ENCODE measurements at places on chromosomes 5 and 9.
A peak's percentile ranks its signal among the peaks of the same experiment; 100 is the strongest.

- DNase-seq: no peak
- H3K27me3 ChIP-seq: no peaks in the 10 kb centered on the region
- no peak overlapping the region for H3K27ac ChIP-seq
- no peaks in the 10 kb centered on the region for H3K36me3 ChIP-seq
- no peak overlapping the region for H3K4me3 ChIP-seq
- no peaks in the 10 kb centered on the region for H3K4me1 ChIP-seq
Observed at GRCh38 chr5:105088102-105088501, 1525.5 kb upstream of the NUDT12 start.

- no peak for DNase-seq
- H3K27ac ChIP-seq: no peak overlapping the region
- no peaks in the 10 kb centered on the region for H3K27me3 ChIP-seq
- H3K4me1 ChIP-seq: no peaks in the 10 kb centered on the region
- no peaks in the 10 kb centered on the region for H3K36me3 ChIP-seq
- H3K4me3 ChIP-seq: no peak overlapping the region
Observed at GRCh38 chr5:107213025-107213424, 457.7 kb downstream of the EFNA5 start.

GRCh38 chr5:98314292-98314691, 459.2 kb upstream of the RGMB start:
- H3K4me3 ChIP-seq: no peak overlapping the region
- H3K36me3 ChIP-seq: no peaks in the 10 kb centered on the region

- H3K4me3 ChIP-seq: no peak overlapping the region
- H3K4me1 ChIP-seq: no peaks in the 10 kb centered on the region
- no peak overlapping the region for H3K27ac ChIP-seq
- no peaks in the 10 kb centered on the region for H3K27me3 ChIP-seq
- no peaks in the 10 kb centered on the region for H3K36me3 ChIP-seq
- DNase-seq: no peak
Observed at GRCh38 chr5:155768332-155768731, 558.6 kb upstream of the SGCD start.

DNA sequence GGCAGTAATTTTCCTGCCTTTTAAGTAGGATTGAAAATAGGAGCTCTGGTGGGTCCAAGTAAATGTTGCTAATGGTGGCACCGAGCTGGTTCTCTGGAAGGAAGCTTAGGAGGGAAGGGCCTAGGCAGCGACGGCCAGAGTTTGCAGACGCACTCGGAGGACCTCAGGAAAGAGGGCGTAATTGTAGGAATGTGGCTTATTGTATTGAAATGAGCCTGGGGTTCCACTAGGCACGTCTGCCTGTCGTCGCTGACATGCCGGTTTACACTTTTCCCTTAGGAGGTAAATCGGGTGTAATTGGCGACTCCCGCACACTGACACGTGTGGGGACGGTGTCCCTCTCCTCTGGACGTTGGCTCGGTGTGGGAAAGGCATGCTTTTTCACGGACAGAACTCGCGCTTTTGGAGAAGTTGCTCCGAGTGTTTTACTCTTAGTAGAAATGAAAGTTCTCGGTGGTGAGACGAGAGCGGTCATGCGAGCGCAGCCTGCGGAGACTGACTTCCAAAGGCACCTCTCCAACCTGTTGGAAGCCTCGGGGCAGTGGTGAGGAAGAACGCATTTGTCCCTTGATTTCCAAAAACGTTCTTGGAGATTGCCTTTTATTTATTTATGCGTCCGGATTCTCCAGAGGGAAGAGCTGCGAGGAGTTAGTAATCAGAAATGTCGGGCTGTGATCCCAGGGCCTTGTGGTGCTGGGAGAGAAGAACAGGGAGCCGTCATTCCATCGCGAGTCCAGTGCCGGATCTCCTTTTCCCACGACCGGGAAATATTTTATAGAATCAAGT, 1.3 kb downstream of the NR4A3 start:
- DNase-seq: no peak
- peaks cover 52% of the 10 kb centered on the region for H3K27me3 ChIP-seq
- H3K27ac ChIP-seq: no peak overlapping the region
- H3K4me3 ChIP-seq: peak overlapping the region; percentile 55
- peaks cover 17% of the 10 kb centered on the region for H3K4me1 ChIP-seq
- no peaks in the 10 kb centered on the region for H3K36me3 ChIP-seq

- DNase-seq: no peak
- H3K4me1 ChIP-seq: peaks cover 3% of the 10 kb centered on the region
- no peak overlapping the region for H3K27ac ChIP-seq
- no peaks in the 10 kb centered on the region for H3K36me3 ChIP-seq
Observed at GRCh38 chr9:23088932-23089364, 642.3 kb downstream of the DMRTA1 start.

- no peak overlapping the region for H3K4me3 ChIP-seq
- H3K36me3 ChIP-seq: no peaks in the 10 kb centered on the region
- no peak for DNase-seq
- no peaks in the 10 kb centered on the region for H3K4me1 ChIP-seq
- H3K27ac ChIP-seq: no peak overlapping the region
- no peaks in the 10 kb centered on the region for H3K27me3 ChIP-seq
Observed at GRCh38 chr9:3578786-3579185, 53.0 kb upstream of the RFX3 start.

DNA sequence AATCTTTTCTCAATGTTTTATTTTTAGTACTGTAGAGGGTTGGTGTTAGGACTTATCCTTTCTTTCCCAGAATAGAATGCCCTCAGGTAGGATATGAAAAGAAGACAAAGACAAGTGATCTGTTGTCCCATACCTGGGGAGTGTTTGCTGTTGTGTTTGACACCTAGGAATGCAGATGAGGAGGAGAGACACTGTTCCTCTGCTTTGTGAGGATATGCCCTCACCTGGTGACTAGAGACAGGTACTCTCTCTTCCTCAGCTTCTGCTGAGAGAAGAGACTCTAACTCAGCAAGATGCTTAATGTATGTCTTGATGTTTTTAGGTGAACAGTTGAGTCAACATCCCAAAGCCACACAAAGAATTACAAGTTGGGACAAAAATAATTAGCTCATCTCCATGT, 468.4 kb downstream of the PRR16 start:
- no peaks in the 10 kb centered on the region for H3K4me1 ChIP-seq
- H3K27me3 ChIP-seq: no peaks in the 10 kb centered on the region

DNA sequence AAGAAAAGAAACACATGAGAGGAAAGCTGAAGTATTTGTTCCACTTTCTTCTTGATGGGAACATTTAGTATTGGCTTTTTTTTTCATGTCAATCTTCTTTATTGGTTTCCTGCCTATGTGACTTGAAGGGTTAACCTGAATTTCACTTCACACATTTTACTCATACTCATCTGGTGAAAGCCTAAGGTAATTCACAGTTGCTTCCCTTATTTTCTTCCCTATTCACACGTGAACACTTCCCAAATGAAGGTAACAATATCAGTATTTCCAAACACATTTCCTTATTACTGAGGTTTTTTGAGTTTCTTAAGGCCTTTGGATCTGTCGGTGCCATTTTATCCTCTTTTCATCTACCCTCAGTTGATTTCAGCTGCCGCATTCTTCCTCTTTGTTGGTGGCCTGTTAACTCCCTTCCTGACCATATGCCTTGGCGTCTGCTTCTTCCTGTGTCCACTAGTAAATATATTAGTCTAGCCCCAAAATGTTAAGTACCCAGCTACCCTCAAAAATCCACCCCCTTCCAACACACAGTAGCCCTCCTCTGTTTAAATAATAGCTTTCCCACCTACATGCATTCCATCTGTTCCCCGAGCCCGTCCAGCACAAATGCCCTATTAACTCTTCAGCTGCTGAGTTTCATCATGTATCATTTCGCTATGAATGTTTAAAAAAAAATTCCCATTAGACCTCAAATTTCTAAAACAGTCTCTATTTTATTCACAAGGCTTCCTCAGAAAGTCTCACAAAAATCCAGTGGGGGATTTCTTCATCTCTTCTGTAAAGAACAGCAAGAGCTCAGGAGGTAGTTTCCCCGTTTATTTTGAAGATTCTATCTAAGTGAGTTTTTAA, 97.3 kb downstream of the USP20 start:
- no peaks in the 10 kb centered on the region for H3K27me3 ChIP-seq
- H3K4me3 ChIP-seq: no peak overlapping the region
- H3K27ac ChIP-seq: no peak overlapping the region
- DNase-seq: peak; percentile 25
- no peaks in the 10 kb centered on the region for H3K36me3 ChIP-seq

- no peak overlapping the region for H3K27ac ChIP-seq
- DNase-seq: no peak
- H3K36me3 ChIP-seq: no peaks in the 10 kb centered on the region
- no peaks in the 10 kb centered on the region for H3K27me3 ChIP-seq
- H3K4me1 ChIP-seq: no peaks in the 10 kb centered on the region
Observed at GRCh38 chr5:18712936-18713485, 1078.8 kb downstream of the TAF11L14 start.

DNA sequence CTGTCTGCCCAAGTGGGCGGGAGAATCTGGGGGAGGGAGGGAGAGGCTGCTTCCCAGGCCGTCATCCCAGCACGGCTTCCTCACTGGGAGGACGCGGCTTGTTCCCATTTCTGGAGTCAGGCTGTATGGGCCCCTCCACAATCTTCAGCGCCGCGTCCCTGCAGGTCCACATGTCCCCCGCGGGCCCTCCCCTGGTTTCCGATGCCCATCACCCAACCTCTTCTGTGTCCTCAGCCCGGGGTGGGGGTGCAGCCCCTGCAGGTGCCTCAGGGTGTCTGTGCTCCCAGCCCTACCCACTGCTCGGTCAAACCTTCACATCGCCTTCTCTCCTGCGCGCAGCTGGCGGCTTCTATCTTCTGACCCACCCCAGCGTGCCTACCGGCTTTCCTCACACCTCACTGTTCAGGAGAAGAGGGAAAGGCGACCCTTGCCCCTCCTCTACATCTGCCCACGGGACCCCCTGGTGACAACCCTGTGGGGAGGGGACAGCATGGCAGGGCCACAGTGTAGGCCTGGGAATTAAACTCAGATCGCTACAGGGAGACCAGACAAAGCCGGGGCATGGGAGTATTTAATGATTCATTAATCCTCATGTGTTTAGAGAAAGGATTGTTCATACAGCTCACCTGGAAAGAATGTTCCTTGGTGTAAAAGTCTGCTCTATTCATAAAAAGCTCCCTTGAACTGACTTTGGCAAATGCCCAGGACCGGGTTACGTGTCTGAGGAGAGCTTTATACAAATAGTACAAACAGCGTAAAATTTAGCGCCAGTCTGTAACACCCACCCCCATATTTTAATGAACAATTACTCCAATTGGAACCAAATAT, 145.1 kb downstream of the IRX1 start:
- H3K27me3 ChIP-seq: no peaks in the 10 kb centered on the region
- H3K4me3 ChIP-seq: no peak overlapping the region
- no peaks in the 10 kb centered on the region for H3K36me3 ChIP-seq
- no peak for DNase-seq
- no peak overlapping the region for H3K27ac ChIP-seq

GRCh38 chr9:91312717-91313325, 48.9 kb downstream of the AUH start:
- no peaks in the 10 kb centered on the region for H3K36me3 ChIP-seq
- DNase-seq: peak; percentile 95
- H3K4me3 ChIP-seq: no peak overlapping the region
- peak overlapping the region; percentile 90 for H3K27ac ChIP-seq
- H3K4me1 ChIP-seq: peaks cover 16% of the 10 kb centered on the region
- H3K27me3 ChIP-seq: no peaks in the 10 kb centered on the region

GRCh38 chr9:14746626-14747025, 24.1 kb upstream of the CER1 start:
- H3K27ac ChIP-seq: peak overlapping the region; percentile 30
- no peak overlapping the region for H3K4me3 ChIP-seq
- DNase-seq: no peak

- no peaks in the 10 kb centered on the region for H3K4me1 ChIP-seq
- H3K27me3 ChIP-seq: no peaks in the 10 kb centered on the region
- H3K36me3 ChIP-seq: no peaks in the 10 kb centered on the region
Observed at GRCh38 chr9:137435980-137436760, 5.0 kb downstream of the ENTPD8 start.

- H3K4me3 ChIP-seq: no peak overlapping the region
- no peak overlapping the region for H3K27ac ChIP-seq
- H3K36me3 ChIP-seq: no peaks in the 10 kb centered on the region
- no peaks in the 10 kb centered on the region for H3K4me1 ChIP-seq
Observed at GRCh38 chr5:135010502-135011354, 23.3 kb downstream of the PITX1 start.

- H3K27ac ChIP-seq: peak overlapping the region; percentile 84
- peaks cover 6% of the 10 kb centered on the region for H3K4me1 ChIP-seq
- H3K36me3 ChIP-seq: no peaks in the 10 kb centered on the region
- H3K27me3 ChIP-seq: no peaks in the 10 kb centered on the region
- no peak overlapping the region for H3K4me3 ChIP-seq
- DNase-seq: peak; percentile 97
Observed at GRCh38 chr5:83026516-83026915, 50.7 kb downstream of the TMEM167A start.

DNA sequence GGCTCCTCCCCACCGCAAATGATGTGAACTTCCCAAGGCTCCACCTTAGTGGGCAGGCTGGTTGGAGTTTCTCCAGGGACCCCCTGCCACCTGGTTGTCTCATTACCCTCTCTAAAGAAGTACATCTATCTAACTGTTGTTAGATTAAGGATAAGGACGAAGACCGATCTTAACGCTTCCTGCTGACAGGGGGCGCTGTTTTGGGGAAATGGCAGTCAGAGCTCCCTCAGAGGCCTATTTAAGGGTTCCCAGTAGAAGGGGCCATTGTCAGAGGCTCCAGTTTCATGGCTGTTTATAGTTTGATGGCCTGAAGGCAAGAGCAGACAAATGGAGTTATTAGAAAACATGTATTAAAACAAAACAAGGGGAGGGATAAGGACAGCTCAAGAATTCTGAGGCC, 100.1 kb downstream of the SPEF2 start:
- H3K4me3 ChIP-seq: no peak overlapping the region
- no peak overlapping the region for H3K27ac ChIP-seq
- no peaks in the 10 kb centered on the region for H3K27me3 ChIP-seq
- no peak for DNase-seq
- no peaks in the 10 kb centered on the region for H3K4me1 ChIP-seq

DNA sequence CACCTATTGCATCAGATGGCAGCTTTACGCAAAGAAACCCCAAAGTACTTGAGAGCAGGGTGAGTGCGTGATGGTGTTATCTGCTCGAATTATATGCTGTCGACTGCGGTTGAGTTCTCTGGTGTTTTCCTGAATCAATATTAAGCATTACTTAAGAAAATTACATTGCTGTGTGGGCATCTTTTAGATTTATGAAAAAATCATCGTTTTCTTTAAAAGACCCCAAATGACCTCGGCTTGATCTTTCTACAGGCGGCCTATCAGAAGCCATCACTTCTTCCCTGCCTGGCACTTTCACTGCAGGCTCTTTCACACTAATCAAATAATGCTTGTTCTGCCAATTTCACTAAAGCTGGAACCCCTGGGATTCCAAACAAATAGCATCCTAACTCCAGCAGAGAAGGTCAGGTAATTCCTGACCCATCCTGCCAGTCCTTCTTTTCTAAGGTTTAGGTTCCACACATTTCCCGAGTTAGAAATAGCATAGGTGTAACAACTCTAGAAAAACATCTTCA, 1.7 kb downstream of the UBE2QL1 start:
- H3K27ac ChIP-seq: no peak overlapping the region
- H3K4me1 ChIP-seq: peaks cover 5% of the 10 kb centered on the region
- no peak overlapping the region for H3K4me3 ChIP-seq
- H3K36me3 ChIP-seq: no peaks in the 10 kb centered on the region
- no peak for DNase-seq
